ENCODE measurements at places on chromosomes 1 and 21.

- DNase-seq, result peak; percentile 6
These were observed 103.9 kb downstream of the EBNA1BP2 start for GRCh38 chr1:43067977-43068751.

- DNase-seq, result no peak
These were observed 2.6 kb downstream of the INAVA start for GRCh38 chr1:200897259-200897658.

GRCh38 chr21:17495680-17496079 is 17.2 kb upstream of the CXADR start:
- DNase-seq, result no peak

GRCh38 chr1:38246955-38247952 is 200.7 kb upstream of the POU3F1 start:
- no peak for DNase-seq

DNA sequence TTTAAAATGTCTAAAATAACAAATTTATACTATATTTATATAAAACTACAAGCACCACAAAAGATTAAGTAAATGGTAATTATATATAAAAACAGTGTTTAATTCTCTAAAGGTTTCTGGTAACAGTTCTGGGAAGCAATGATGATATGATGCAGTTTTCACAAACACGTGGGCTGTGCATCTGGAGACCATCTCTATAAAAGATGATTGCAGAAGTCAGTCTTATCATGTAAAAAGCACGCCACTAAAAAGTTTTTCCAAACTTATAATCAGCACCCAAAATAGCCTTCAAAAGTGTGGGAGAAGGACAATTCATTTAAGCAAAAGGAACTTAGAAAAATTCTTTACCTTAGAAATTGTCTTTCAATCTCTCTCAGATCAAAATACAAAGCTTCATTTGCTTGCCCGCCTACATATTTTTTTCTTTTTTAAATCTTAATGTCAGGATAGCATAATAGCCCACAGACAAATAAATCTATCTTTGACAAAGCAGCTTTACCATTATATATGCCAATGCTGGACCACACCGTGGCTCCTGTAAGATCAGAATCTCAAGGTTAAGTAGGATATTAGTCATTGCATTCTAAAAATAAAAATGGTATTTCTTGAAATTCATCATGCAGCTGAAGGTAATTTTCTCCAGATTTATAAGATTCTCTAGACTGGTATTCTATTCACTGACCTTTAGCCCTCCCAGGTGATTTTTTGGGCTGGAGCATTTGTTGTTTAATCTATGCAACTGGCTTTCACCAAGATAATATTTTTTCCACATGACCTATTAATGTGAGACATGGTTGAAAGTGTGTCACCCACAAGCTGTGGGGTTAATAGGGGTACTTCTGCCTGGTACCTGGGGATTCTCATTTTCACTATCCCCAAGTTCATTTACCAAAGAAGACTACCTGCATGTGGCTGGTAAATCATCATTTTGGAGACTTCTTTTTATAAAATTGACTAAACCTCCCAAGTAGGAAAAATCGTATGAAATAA is 189.6 kb upstream of the ST6GALNAC5 start:
- DNase-seq, result no peak

DNA sequence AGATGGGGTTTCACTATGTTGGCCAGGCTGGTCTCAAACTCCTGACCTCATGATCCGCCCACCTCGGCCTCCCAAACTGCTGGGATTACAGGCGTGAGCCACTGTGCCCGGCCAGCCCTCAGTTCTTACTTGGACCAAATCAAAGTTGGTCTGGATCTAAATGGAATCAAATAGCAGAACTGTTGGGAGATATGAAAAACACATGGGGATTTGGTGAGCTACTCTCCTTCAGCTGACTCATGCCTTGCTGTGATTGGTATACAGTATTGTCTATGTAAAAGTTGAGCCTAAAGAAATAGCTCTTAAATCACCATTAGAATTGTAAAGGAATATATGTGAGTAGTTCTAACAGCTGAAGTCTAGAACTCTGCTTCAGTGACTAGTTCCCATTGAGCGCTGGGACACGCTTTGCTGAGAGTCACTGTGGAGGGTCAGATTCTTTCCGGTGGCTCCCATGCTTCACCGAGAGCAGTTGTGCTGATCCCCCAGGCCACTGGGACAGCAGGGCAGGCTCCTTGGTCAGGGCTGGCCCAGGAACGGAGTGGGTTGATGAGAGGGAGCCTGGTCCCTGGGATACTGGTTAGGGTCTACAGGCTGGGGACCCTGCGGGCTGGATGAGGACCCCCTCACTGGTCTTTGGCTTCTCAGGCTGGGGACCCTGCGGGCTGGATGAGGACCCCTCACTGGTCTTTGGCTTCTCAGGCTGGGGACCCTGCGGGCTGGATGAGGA is 14.0 kb downstream of the PKNOX1 start:
- DNase-seq, result no peak

DNA sequence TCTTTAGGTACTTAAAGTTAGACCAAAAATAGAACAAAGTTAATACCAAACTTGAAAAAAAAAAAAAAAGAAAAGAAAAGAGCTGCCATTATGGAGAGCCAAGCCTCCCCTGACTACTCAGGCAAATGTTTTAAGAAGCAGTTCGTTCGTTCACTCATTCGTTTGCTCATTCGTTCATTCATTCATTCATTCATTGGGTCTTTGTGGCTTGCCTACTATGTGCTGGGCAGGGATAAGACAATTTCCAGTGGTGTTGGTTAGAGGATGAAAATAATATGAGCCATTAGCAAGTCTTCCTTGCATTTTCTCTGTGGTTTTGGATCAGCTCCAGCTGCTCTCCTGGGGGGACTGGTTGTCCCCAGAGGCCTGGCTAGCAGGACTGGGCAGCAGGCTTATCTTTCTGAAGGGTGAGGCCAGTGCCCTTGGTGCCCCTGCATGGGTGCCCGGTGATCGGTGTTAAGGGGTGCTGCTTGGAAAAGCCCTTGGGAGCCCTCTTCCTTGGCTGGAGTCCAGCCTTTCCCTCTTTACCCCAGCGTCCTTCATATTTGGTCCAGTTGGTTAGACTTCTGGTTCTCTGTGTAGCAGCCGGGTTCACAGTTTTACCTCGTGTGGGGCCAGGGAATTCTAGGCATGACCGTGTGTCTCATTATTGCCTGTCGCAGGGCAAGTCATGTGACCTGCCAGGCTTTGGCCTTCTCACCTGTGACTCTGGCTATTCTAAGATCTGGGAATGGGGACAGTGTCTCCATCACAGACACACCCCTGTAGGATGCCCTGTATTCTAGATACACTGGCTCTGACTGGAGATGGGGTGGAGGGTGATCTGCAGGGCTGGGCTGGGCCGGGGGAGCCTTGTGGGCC is 32.8 kb downstream of the LHX4 start:
- DNase-seq, result no peak

DNA sequence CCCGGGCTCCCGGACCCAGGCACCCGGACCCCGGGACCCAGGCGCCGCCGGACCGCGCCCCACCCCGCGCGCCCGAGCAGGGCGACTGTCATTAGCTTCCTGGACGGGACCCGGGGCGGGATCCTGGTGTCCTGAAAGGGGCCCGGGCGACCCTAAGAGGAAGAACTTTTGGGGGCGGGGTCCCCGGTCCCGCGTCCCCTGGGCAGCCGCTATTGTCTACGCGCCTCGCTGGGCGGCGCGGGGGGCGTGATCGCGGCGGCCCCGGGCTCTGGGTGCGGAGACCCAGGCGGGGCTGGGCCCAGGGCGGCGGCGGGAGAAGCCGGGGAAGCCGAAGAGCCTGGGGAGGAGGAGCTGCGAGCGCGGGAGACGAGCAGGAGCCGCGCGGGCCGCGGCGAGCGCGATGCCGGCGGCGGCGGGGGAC is 465 bp downstream of the HUNK start:
- no peak for DNase-seq

GRCh38 chr1:153760440-153760839 is 14.8 kb upstream of the SLC27A3 start:
- DNase-seq, result no peak

- no peak for DNase-seq
These were observed 67.1 kb upstream of the NBL1 start for GRCh38 chr1:19577036-19577435.

GRCh38 chr1:245067257-245067656 is 87.5 kb upstream of the KIF26B start:
- DNase-seq, result no peak

DNA sequence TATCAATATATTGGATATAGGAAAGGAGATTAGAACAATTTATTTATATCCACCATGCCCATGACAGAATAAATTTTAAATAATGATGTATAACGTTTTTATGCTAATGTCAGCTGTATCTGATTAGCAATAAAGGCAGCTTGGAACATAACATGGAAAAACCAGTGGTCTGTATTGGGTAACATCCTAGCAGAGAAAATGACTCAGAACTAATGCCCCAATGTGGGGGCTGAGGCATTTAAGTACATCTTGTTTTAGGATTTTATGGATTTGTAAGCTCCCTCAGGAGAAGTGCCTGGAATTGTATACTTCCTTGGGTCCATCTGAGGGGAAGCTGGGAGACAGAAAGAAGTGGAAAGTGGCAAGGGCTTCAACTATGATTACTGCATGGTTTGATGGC is 82.3 kb downstream of the HMCN1 start:
- DNase-seq, result no peak

- DNase-seq, result no peak
These were observed 56.5 kb downstream of the GALNT2 start for GRCh38 chr1:230123280-230124185.

DNA sequence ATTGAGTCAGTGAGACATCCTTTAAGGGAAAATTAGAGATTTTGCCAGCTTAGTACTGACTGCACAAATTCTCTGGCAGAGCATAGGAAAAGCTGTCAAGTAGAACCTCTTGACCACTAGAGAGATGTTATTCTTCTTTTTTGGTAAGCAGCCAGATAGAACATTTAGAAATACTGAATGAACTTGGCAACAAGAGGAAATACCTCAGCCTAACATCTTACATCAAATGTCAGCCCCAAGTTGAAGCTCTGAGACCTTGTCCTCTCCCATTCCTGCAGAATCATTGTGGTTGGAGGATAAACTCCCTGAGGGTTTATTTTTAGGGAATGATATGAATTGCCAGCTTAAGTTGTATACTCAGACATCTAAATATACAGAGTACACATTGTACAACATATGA is 53.5 kb downstream of the MIGA1 start:
- DNase-seq, result no peak

DNA sequence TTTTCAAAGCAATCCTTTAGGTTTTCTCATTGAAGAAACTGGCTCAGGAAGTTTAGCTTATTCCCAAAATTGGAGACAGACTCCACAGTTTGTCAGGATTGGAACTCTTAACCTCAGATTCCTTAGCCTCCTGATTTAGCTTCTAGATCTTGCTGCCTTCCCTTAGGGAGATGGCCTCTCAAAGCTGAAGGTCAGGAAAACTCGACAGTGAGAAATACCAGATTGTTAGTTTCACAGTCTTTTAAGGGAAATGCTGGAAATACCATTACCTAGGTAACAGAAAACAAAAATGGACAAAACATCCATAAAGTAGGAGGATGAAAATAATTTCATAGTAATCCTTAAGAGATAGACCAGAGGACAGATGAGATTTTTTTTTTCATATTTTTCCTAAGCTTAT is 7.8 kb downstream of the RASAL2 start:
- DNase-seq, result no peak

DNA sequence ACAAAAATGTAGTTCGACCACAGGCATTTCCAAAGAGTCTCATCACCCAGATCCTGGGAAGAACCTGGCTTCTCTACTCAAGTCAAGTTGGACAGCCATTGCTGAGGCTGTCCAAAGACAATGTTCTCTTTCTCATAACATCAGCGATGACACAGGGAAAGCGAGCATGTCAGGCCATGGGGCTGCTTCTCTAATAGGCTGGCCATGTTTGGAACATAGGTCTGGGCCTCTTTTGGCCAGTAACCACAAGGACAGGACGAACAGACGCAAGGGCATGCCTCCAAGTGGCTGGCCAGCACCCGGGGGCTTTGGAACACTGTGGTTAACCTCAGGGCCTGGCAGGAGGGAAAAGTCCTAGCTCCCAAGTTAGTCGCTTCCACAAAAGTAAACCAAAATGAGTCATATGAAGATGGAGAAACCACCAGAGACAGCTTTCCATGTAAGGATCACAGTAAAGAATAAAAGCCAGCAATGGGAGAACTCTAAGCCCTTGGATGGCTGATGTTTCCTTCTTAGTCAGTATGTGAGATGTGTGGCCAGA is 80.6 kb upstream of the SLC44A3 start:
- no peak for DNase-seq

DNA sequence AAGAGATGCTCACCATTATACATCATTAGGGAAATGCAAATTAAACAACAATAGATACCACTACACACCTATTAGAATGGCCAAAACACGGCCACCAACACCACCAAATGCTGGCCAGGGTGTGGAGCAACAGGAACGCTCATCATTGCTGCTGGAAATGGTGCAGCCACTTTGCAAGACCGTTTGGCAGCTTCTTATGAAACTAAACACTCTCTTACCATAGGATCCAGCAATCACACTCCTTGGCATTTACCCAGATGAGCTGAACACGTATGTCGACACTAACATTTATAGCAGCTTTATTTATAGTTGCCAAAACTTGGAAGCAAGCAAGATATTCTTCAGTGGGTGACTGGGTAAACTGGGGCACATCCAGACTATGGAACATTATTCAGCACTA is 28.9 kb upstream of the ADARB1 start:
- no peak for DNase-seq

- DNase-seq, result no peak
These were observed 12.6 kb downstream of the KIAA0040 start for GRCh38 chr1:175179837-175180590.

GRCh38 chr1:22914633-22915217 is 57.9 kb downstream of the LACTBL1 start:
- DNase-seq, result no peak

DNA sequence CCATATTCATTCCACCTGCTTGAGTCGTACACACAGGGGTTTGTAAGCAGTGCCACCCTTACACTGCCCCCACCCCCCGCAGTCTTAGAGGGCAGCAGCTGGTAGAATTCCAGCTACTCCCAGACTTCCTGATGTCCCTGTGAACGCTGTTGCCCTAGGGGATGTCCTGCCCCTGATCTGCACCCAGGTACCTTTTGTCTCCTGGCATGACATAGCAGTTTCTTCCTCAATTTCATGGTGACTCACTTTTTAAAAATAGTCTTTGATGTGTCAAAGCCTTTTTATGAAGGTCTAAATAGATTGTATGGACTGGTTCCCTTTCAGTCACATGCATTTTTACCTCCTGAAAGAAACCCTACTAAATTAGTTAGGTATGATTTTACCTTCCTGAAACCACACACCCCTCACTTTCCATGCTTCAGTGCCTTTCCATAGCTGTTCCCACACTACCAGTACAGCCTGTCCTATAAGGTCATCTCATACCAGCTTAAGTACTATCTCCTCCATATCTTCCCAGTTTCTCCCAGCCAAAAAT is 76.4 kb downstream of the ST3GAL3 start:
- DNase-seq, result no peak

DNA sequence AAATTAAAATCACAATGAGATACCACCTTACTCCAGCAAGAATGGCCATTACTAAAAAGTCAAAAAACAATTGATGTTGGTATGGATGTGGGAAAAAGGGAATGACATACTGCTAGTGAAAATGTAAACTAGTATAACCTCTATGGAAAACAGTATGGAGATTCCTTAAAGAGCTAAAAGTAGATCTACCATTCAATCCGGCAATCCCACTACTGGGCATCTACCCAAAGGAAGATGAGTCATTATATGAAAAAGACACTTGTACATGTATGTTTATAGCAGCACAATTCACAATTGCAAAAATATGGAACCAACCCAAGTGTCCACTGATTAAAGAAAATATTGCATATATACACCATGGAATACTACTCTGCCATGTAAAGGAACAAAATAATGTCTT is 37.2 kb downstream of the SUSD4 start:
- no peak for DNase-seq

All from CD8-positive, alpha-beta memory T cell (primary cell).